Lower leg skin (tissue), 4 donors: ENCODE measurements at places on chromosomes 2 and 18. TPM values are rescaled to one million over a fixed set of nuclear protein-coding genes. Genes with fewer than 3 reads are reported as not detected.

- no peak for DNase-seq
Observed at GRCh38 chr18:58682429-58683069, 11.3 kb downstream of the MALT1 start.

DNA sequence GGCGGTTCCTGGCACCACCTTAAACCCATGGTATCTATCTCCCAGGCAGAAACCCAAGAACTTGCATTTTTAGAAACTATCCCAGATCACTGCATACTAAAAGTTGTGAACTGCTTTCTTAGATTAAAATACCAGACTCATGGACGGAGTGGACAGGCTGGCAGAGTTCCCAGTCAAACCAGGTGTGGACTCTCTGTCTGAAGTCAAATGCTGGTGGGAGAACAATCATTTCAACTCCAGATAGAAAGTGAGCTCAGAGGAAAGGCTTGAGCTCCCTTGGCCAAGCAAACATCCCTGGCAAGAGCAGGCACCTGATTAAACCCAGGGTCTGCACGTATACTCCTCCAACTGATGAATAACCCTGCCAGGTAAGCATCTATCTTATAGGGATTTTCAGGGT is 19.5 kb downstream of the NXPH2 start:
- no peak for DNase-seq

PROKR1 gene
- total RNA-seq = not detected

BOK gene
- total RNA-seq = 55.6 TPM

PAIP2B gene
- 20.1 TPM for total RNA-seq
